ENCODE measurements at places on chromosomes 6 and 20. TPM values are rescaled to one million over a fixed set of nuclear protein-coding genes. Genes with fewer than 3 reads are reported as not detected.

GRCh38 chr6:74870403-74870802 lies 335.4 kb downstream of the COL12A1 start:
- DNase-seq, result no peak

The CCN5 gene
- not detected for total RNA-seq

The ATAT1 gene
- total RNA-seq, result 15.9 TPM

The ANKEF1 gene
- total RNA-seq, result 10.0 TPM

All from H1 (cell line).